ENCODE measurements at places on chromosomes 2 and 18.

DNA sequence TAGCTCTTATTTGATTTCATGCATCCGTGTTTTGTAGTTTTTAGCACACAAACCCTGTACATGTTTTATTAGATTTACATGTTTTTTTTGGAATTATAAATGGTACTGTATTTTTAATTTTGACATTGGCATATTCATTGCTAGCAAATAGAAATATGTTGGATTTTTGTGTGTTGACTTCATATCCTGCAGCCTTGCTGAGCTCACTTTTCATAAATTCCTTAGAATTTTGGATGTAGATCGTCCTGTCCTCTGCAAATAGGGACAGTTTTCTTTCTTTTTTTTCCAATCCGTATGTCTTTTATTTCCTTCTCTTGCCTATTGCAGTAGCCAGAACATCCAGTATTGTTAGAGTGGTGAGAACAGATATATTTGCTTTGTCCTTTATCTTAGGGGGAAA is 46.7 kb upstream of the GPR17 start:
- no peak for DNase-seq

GRCh38 chr2:230798769-230799399 is 65.9 kb upstream of the ITM2C start:
- DNase-seq = peak; percentile 31

DNA sequence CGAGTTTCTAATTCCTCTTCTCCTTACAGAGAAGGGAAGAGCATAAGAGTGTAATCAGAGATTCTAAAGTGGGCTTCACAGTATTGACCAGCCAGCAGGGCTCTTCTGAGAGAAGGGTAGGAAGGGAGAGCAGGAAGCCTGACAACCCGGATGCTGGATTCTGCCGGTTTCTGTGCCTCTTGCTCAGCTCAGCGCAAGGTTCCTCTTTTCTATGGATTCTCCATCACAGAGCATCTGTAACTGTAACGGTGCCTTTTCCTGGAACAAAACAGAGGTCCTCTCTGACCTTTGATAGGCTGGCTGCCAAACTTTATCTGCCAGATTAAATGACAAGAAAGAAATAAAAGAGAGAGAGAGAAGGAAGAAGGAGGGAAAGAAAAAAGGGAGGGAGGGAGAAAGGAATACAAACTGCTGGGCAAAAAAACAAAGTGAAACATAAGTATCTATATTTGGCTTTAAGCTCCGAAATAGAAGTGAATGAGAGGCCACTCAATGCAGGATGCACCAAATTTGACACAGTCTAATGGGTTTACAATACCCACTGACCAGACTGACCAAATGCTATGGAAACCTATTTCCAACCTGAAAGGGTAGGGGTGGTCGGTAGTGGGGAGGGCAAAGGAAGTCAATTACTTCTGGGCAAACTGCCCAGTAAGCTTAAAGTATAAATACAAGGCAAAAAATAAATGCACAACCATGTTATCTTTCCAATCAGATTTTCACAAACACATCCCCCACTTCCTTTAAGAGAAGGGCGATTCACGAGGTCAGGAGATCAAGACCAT is 59.2 kb downstream of the PIEZO2 start:
- DNase-seq = no peak

DNA sequence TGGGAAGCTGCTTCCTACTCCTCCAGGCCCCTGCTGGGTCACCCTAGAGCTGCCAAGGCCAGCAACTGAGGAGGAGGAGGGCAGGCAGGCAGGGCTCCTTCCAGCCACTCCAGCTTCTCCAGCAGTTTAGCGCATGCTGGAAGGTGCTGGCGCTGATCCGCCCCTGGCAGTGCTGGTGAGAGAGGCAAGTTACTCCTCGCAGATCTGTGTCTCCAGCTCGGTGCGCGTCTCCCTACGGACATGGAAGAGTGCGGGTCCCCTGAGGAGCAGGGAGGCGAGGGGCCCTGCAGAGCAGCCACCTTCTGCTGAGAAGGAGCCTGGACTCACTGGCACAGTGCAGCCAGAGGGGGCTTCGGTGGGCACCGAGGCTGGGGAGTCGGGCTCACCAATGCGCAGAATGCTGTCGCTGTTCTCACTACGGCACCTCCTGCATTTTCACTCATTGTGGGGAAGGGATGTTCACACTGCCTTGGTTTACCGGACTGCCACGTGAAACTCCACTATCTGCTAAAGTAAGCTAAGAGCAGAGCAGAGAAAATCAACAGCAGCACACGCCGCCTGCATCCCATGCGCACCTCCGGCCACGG is 206.0 kb downstream of the HDAC4 start:
- no peak for DNase-seq

GRCh38 chr2:40041422-40042382 is 262.6 kb upstream of the THUMPD2 start:
- DNase-seq = peak; percentile 65

DNA sequence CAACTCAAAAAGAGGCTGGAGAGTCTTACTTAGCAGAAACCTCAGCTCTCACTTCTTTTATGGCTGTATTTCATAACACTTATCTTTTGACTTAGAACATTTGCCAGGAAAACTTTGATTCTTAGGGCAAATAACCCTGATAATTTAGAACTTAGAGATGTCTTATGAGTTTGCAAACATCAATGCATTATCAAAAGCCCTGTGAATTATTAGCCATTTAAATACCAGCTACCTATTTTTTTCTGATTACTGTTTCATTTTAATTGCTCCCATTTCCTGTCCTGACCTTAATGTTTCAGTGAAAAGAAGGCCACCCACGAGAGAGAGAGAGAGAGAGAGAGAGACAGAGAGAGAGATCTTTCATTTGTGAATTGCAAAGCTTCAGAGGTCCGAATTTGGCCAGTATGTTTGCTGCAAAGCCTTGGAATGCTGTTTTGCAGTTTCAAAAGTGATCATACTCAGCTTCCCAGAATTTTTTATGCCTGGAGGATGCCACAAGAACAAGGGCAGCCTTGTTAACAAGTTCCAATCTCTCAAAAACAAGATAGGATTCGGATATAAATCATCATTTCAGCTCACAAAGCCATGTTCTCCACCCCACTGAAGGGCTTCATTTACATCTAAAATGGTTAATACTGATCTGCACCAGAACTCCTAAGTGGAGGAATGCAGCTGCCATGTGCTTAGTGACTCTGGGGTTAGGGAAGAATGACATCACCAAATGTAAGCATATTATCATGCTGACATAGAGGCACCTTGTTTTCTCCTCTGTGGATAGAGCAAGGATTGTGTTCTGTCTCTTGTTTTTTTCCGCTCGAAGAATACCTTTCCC is 478.2 kb downstream of the ARHGAP15 start:
- DNase-seq = no peak

DNA sequence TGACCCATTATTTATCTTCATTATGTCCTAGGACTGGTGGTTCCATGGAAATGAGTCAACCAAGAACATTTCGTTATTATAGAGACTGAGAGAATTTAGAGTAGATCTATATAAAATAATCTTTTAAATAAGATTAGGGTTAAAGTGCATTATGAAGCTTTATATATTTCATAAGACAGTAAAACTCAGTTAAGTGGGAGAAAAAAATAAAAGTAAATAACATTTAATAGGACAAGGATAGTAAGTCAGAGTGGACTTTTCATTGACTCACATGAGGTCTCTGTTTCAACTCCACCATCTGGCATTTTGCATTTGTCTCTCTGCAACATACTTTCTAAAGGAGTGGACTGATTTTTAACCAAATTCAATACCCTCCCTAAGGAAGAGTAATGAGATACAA is 125.3 kb upstream of the CCDC68 start:
- DNase-seq = no peak

GRCh38 chr2:80737047-80737446 is 432.5 kb upstream of the LRRTM1 start:
- no peak for DNase-seq

DNA sequence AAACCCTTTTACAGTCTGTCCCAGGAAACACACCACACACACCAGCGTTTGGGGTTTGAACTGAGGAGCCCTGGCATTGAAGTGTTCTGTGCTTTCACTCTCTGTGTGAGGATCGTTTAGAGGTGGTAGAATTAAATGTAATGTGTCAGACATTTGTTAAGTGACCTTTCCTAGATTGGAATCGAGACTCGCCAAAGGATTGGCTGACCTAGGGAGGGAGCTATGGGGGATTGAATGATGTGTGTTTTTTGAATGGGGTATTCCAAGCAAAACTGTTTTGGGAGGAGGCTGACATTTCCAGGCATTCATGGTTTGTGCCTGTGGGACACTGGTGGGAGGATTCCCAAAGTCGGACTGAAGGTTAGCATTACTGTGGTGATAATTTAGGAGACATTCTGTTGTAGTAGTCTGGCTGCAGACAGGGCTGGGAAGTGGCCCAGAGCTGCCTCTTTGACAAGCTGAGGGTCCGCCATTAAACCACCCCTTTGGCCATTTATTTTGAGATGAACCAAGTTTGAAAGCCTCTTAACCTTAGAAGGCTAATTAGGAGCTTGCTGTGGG is 1.7 kb downstream of the MYO1B start:
- DNase-seq = peak; percentile 31

GRCh38 chr2:7847321-7847720 is 834.5 kb upstream of the ID2 start:
- DNase-seq = no peak

DNA sequence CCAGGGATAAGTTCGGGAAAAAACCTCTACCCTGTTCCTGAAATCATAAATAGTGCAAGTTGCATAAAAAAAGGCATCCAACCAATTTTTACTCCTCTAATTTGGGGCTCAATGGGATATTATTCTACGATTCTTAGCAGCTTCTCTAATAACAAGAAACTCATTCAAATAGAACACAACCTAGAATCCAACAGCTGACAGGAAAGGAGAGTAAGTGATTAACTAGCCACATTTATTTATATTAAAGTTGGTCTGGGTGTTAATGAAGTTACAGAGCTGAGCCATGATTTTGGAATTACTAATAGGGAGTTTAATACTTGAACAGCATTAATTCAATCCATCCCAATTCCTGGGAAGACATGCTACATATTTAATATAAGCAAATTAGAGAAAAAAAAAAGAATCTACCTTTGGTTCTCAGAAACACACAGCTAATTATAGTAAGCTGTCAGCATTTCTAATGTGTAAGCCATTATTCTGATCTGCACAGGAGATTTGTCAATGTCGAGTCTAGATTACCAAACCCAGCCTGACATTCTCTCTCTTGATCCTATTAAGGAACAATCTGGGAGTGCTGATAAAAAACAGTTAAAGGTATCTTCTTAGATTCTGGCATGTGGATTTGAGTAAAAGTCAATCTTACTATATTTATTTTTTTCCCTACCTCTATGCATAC is 267.7 kb downstream of the NBAS start:
- DNase-seq = no peak

DNA sequence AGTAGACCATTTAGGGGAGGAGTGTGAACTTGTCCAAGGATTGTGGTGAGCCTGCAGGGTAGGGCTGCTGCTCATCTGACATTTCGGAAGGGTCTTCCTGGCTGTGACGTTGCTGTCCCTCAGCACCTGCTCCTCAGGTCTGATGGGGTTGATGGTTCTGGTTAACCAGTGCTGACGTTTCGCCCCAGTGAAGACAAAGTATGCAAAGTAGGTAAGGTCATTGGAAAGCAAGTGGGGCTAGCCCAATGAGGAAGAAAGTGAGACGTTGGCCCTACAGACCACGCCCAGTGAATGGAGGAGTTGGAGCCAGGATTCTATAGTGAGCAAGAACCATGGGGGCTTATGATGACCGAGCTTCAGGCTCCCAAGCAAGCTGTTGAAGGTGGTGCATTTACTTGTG is 33.4 kb upstream of the ZNF396 start:
- no peak for DNase-seq

- DNase-seq = peak; percentile 80
Measured at GRCh38 chr2:213152065-213152794, 818 bp upstream of the IKZF2 start.

DNA sequence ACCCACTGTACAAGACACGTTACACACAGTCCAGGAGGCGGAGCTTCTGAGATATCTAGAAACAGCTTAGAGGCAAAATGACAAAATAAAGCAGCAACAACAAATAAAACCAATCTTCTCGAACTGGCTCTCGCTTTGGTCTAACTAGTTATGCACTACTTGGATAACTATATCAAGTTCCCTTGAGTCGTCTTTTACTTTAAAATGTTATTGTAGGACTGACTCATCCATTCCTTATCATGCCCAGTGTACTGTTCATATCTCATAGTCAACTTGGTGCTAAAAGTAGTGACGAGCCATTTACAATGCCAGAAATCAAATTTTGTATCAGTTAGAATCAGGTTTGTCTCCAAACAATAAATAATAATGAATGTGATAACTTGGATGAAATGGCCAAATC is 102.5 kb upstream of the SLC35G4 start:
- DNase-seq = no peak

DNA sequence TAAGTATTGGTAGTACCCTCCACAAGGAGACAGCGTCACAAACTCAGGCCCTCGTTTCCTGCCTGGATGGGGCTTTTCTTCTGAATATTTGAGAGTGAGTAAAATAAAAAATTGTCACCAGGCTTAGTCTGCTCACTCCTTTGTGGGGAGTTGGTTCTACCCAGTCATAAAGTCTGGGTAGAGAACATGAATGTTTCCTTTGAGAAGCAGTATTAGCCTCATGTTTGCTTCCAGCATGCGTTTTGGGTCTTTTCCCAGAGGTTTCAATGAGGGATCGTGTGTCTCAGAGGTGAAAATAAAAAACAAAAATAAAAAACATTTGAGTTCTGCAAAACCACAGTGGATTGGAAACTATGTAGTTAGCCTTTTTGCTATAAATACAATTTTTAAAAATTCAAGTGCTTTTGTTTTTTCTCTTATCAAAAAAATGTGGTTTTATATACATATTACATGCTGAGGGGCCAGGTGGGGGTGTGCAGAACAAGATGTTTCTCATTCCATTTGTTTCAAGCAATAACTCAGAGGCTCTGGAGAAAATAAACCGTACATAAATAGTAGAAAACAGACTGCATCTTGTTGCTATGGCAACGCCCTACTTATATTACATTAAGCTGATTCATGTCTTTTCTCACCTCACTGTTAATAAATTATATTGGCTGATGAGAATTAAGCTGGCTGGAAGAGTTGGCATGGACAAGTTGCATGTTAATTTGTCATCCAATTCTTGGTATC is 225.4 kb upstream of the FBXO11 start:
- peak; percentile 75 for DNase-seq

GRCh38 chr2:120885321-120885720 is 149.7 kb downstream of the GLI2 start:
- DNase-seq = no peak

- DNase-seq = no peak
Measured at GRCh38 chr18:63223837-63224236, 95.7 kb downstream of the BCL2 start.

DNA sequence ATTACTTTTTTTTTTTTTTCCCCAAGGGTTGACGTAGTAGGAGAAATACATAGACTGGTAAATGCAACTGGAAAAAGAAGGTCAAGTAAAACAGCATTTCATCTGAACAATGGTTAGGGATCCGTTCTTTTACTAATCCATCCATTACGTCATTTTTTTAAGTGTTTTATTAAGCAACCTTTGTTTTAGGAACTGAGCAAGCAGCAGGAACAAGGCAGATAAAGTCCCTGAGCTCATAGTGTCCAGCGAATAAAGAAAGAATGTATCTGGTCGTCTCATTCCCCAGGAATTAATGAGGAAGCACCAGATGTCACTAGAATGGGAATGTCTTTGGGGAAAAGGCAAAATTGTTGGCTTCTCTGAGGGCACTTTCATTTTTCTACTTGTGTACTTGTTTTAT is 842.4 kb downstream of the TDRD15 start:
- DNase-seq = no peak

GRCh38 chr2:201070948-201071478 is 458 bp downstream of the HYCC2 start:
- peak; percentile 26 for DNase-seq

GRCh38 chr2:67625690-67626475 is 228.8 kb downstream of the ETAA1 start:
- peak; percentile 33 for DNase-seq

All from fibroblast of gingiva (primary cell).